ENCODE measurements at places on chromosomes 7 and 10.

DNA sequence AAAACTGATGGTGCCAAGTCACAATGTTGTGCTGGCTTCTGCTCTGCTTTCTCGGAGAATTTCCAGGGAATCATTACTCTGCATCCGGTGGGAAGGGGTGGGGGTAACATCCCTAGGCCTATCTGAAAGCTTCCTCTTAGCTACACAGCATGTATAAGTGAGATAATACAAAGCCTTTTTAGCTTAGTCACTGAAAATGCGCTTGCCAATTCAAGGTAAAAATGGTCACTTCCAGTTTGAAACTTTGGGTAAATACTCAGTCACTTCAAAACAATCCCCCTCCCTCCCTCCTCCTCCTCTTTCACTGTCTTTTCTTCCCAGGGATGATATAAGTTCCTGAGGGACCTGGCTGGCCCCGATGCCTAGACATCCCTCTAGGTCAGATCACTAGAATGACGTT lies 57.3 kb upstream of the APBB1IP start:
- DNase-seq, result no peak

DNA sequence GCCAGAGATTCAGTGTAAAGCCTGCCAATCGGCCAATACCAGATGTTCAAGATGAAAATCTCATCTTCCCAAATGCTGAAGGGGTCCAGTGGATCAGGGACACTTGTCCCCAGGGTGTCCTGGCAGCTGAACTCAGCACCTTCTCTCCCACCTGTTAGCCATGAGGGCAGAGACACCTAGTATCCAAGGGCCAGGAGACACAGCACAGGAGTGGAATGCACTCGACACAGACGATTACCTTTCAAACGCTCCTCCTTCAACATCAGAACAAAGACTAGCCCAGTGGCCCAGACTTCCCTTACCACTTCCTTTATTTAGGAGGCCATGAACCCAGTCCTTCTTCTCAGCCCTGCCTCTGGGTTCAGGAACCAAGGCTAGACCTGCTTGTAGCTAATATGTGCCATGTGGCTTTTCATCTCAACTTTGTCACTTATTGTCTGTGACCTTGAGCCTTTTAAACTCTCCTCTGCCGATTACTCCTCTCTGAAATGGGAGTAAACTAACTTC lies 180.3 kb upstream of the PLXNA4 start:
- no peak for DNase-seq

DNA sequence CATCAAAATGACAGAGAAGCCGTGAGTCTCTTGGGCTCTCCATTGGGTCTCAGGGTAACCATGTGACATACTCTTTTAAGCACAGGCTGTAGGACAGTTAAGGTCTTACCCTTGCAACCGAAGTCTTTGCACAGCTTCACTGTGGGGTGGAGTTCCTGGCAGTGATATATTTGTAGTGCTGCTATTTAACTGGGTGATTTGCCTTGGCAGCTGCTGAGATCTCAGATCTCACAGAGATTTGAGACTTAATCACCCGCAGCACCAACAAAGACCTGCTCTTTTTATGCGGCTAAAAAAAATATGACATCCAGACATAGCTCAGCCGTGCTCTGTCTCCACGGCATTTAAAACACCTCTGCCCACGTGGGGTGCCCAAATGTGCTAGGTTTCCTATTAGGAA lies 63.4 kb upstream of the NPTX2 start:
- no peak for DNase-seq

GRCh38 chr7:5050676-5051075 lies 5.0 kb downstream of the RBAK start:
- no peak for DNase-seq

DNA sequence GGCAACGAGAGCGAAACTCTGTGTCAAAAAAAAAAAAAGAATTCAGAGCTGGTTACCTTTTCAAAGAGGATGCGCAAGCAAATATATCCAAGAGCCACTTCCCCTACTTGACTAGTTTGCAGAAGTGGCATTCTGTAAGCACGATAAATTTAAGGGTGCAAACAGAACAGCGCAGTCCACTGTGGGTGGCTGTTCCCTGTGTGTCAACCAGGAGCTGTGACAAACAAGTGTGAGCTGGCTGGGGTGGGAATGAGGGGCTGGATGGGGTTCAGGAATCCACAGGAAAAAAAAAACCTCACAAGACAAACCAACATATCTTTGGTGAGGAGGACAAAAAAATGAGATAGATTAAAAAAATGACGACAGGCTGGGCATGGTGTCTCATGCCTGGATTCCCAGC lies 15.9 kb downstream of the GUSB start:
- no peak for DNase-seq

DNA sequence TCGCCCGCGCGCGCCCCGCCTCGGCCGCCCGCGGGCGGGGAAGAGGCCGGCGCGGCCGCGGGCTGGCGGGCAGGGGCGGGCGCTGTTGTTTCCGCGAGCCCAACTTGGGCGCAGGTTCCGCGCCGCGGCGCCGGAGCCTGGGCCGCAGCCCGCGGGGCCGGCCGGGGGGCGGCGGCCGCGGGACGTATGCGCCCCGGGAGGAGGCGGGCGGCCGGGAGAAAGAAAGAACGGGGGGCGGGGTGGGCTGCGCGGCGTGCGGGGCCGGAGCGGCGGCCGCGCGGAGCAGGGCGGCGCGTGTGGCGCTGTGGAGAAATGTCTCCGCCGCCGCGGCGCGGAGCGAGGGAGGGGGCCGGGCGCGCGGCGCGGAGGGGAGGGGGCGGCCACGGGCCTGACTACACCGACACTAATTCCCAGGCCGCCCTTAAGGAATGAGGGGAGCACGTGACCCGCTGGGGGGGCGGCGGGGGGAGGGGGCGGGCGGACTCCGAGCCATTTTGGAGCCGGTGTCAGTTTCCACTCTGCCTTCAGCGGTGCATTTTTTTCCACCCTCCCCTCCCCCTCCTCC lies at the start of gene BMI1:
TSS of gene BMI1 (plus strand) at position 509 of the 565 bp plus-strand sequence. CDS start 5,351 bp downstream, outside the sequence.
- peak; percentile 65 for DNase-seq

DNA sequence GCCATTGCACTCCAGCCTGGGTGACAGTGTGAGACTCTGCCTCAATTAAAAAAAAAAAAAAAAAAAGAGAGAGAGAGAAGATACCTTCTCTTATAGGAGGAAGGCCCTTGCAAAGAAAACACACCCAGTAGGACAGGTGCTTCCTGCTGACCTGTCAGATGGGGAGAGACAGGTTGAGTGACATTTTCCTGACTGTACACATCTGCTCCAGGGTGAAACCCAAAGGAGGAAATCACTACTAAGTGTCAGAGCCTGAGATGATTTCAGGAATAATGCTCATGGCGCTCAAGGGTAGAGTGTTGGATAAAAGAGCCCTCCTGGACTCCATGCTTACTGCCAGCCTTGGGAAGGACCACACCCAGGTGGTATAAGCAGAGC lies 1.7 kb upstream of the STN1 start:
- no peak for DNase-seq

DNA sequence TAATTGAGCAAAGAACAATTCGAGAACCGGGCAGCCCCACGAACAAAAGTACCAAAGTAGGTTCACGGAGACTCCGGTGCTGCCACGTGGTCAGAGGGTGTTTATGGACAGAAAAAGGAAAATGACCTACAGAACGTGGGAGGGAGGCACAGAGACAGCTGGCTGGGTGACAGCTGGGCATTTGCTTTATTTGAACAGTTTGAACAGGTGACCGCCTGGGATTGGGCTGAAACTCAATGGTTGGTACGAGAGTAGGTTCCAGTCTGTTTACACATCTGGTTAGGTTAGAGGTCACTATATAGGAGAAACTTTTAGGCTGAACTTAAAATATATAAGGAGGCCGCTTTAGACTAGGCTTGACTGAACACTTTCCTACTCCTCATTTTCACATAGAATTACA lies 50.6 kb upstream of the CELF2 start:
- DNase-seq, result no peak

DNA sequence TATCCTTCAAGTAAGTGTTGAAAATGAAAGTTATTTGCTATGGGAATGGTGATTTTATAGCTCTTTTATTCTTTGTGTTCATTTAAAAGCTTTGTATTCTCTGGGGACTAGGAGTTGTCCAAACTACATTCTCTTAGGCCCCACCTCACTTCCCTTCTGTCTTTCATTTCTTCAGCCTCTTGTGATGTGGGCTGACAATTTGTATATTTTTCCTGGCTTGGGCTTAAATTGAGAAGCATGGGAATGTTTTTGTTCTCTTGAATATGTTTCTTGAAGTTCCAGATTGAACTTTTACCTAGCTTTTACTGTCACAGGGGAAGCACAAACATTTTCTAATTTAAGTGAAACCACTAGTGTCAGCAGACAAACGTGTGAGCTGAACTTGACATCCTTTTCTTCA lies 27.9 kb downstream of the BBS9 start:
- no peak for DNase-seq

DNA sequence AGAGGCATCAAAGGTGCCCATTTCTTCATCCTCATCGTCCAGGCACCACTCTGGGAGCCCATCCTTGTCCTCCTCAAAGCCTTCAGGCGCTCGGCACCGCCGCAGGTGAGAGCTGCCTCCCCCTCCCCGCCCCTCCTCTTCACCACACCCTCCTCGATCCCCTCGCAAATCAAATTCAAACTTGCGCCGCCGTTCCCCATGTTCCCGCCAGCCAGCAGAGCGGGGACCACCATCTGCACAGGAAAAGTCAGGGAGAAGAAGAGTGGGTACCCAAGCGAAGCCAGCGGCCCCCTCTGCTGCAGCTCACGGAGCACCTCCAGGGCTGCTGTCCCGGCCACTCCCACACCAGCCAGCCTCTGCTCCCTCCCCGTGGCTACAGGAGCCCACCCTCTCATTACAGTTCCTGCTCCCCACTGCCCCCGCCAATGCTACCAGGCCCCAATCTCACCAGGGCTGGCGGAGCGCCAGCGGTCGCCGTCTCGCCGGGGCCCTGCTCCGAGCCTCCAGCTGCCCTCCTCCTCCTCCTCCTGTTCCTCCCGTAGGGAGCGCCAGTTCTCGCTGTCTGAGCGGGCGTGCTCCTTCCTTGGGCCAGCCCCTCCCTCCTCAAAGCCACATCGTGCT lies 7.7 kb downstream of the GIGYF1 start:
- no peak for DNase-seq

- DNase-seq, result no peak
These were observed 59.0 kb downstream of the ADCYAP1R1 start for GRCh38 chr7:31111109-31111451.

GRCh38 chr10:101972761-101973160 lies 83.2 kb downstream of the ARMH3 start:
- DNase-seq, result no peak

GRCh38 chr7:36217211-36217960 lies 64.3 kb downstream of the EEPD1 start:
- no peak for DNase-seq
